ENCODE measurements at places on chromosomes 1 and 21.
A peak's percentile ranks its signal among the peaks of the same experiment; 100 is the strongest.

GRCh38 chr1:172359491-172359999, 60.9 kb upstream of the C1orf105 start:
- DNase-seq, result no peak

DNA sequence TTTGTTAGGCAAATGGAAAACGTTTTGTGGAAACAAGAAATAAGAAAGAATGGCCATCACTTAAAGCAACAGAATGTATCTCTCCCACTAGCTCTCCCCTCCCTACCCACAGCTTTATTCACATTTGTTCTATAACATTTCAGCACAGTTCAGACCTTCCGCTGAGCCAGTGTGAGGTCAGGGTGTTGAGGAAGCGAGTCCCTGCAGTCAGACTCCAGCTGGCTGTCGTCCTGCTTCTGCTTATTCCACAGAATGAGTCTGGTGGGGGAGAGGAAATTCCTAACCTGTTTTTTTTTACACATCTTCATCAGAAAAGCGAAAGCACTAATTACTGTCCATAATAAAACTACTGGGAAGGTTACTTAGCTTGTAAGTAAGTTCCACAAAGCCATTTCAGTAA, 39.0 kb downstream of the MRPL39 start:
- no peak for DNase-seq

DNA sequence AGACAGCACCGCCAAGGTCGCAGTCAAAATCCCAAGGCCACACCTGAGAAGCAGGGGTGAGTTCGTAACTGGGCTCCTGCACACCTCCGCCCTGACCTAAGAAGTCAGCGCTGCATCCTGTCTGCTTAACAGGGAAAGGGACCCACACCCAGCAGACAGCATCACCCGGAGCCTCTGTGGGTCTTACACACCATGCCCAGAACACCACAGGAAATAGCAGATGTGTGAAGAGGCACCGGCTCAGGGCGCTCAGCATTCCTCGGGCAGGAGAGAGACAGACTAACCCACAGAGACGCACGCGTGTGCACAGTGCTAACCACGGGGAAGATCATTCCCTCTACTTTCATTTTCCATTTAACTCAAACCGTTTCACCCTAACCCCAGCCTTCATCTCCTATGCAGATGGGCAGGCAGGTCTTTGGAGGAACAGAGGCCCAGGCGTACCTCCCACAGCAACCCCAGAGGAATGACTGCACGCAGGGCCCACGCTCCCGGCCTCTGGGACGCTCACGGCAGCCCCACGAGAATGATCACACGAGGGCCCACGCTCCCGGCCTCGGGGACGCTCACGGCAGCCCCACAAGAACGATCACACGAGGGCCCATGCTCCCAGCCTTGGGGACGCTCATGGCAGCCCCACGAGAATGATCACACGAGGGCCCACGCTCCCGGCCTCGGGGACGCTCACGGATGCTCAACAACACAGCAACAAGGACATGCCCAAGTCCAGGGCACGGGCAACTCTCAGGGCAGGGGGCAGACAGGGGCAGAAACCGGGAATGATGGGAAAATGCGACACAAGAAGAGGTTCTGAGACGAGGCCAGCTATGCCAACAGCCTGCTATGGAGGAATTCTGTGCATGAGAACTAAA, 20.9 kb downstream of the POFUT2 start:
- DNase-seq, result no peak

DNA sequence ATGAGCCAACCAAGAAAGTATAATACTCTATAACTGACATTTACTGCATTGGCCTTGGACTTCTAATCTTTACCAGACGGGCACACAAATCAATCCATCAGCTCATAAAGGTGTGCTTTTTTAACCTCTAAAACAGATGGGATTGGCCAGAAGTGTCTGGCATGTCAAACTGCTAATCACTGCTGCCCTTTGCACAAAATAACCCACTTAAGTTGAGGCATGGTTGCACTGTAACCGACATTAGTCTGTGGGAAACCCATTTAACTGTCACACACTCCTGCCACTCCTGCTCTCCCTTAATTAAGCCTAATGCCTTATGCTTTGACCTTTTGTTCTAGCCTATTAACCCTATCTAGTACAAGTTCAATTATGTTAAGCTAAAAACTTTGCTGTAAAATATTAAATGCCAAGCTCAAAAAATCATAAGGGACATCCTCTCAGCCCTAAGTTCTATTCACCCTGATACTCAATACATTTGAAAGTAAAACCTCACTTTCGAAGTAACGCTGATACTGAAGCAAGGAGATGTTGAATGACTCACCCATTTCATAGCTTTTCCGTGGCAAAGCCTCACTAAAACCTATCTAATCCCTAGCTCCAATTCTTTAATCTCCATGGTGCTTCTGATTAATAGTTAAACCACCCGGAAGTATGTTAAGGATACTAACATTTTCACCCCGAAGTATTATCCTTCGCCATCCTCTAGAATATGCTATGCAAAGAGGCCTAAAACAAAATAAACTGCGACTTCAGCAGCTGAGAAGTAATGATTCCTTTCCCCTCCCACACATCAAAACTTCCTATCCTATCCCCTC, 12.9 kb downstream of the NRIP1 start:
- DNase-seq, result no peak

DNA sequence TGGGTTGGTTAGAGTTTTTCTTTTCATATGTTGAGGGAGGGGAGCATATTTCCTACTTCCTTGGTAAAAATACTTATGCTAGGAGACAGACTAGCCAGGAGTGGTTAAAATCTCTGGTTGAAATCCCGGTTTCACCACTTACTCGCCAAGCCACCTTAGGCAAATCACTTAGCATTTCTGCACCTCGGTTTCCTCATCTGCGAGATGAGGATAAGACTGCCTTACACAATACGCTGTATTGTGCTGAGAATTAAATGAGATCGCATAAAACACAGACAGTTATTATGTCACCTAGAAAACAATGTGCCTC, 1.4 kb downstream of the IFFO2 start:
- DNase-seq, result no peak

- peak; percentile 55 for DNase-seq
Measured at GRCh38 chr1:7290971-7291970, 479.8 kb upstream of the VAMP3 start.

- DNase-seq, result no peak
Measured at GRCh38 chr1:36087233-36088123, 1.2 kb upstream of the ADPRS start.

- peak; percentile 45 for DNase-seq
Measured at GRCh38 chr1:182149411-182149965, 88.0 kb upstream of the ZNF648 start.

DNA sequence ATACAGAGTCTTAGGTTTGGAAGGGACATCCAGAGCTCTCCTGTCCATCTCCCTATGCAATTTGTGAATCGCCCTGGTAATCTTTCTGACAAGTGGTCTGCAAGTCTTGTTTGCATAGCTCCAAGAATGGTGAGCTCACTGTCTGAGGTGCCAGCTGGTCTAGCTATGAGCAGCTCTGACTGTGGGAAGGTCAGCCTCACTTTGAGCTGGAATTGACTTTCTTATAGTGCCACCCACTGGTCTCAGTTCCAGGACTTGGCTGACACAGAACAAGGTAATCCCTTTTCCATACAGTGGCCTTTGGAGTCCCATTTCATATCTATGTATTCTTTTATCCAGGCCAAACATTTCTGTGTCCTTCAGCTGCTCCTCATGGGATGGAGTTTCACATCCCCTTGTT, 95.6 kb upstream of the C8B start:
- no peak for DNase-seq

GRCh38 chr1:231153726-231154125, 8.1 kb upstream of the TRIM67 start:
- DNase-seq, result no peak
